ENCODE measurements at places on chromosomes 12 and 14. TPM values are rescaled to one million over a fixed set of nuclear protein-coding genes. Genes with fewer than 3 reads are reported as not detected.

The NUAK1 gene
- total RNA-seq = 8.8 TPM

The LUM gene
- total RNA-seq = 0.44 TPM

The ITGB7 gene
- total RNA-seq = 0.33 TPM

The SLC6A15 gene
- total RNA-seq = 3.0 TPM

The ARF3 gene
- total RNA-seq = 156 TPM

The NELL2 gene
- total RNA-seq = not detected

The PTPRQ gene
- total RNA-seq = 0.03 TPM

The IGF1 gene
- not detected for total RNA-seq

The GALNT8 gene
- not detected for total RNA-seq

The DTX1 gene
- total RNA-seq = 0.32 TPM

The KCNK13 gene
- total RNA-seq = 0.11 TPM

The KRT73 gene
- not detected for total RNA-seq

Measured in A549 treated with CORT108297 at 1 μM for 4 hours (cell line).